ENCODE measurements at places on chromosomes 3 and 15.

DNA sequence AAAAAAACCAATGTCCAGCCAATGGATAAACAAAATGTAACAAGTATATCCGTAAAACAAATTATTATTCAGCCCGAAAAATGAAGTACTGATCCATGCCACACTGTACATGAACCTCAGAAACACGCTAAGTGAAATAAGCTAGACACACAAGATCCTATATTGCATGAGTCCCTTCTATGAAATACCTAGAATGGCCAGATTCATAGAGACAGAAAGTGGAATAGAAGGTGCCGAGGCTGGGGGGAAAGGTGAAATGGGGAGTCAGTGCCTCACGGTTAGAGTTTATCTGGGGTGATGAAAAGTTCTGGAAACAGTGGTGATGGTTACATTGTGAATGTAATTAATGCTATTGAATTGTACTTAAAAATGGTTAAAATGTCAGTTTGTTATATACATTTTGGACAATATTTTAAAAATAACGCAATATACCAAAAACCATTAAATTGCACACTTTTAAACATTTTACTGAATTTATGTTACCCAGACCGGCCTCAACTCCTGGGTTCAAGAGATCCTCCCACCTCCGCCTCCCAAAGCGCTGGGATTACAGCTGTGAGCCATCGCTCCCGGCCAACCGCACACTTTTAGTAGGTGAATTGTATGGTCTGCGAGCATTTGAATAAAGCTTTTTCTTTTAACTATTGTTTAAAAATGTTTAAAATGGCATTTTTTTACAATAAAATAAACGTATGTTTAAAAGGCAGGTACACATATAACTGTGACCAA lies 2.1 kb downstream of the RNF168 start:
- no peak for DNase-seq

DNA sequence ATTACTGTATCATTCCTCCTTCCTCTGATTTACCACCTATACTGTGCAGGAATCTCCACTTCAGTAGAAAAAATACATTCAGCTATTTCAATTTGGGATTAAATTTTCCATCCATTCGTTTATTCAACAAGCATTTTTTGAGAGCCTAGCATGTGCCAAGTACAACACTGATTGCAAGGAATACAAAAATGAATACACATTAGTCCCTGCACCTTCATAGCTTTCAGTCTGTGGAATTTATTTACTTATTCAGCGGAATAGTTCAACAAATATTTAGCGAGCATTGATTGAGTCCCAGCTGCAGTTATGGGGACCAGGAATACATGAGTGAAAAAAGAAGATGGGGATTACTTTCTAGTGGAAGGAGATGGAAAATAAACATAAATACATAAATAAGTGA lies 606.8 kb upstream of the TBL1XR1 start:
- no peak for DNase-seq

- no peak for DNase-seq
These were observed 29.6 kb downstream of the CHRD start for GRCh38 chr3:184409331-184409926.

GRCh38 chr15:66841953-66842681 lies 140.1 kb downstream of the SMAD6 start:
- DNase-seq: peak; percentile 89

GRCh38 chr3:24272875-24273274 lies 221.8 kb downstream of the THRB start:
- DNase-seq: no peak

DNA sequence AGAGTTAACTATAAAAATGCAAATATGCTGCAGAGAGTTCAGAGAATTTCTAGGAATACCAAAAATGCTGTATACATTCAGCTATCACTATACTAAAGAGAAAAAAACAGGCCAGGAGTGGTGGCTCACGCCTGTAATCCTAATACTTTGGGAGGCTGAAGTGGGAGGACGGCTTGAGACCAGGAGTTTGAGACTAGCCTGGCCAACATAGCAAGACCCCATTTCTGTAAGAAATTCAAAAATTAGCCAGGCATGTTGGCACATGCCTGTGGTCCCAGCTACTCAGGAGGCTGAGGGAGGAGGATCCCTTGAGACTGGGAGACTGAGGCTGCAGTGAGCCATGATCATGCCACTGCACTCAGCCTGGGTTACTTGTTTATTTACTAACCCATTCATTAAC lies 74.7 kb upstream of the SLC12A8 start:
- DNase-seq: no peak

DNA sequence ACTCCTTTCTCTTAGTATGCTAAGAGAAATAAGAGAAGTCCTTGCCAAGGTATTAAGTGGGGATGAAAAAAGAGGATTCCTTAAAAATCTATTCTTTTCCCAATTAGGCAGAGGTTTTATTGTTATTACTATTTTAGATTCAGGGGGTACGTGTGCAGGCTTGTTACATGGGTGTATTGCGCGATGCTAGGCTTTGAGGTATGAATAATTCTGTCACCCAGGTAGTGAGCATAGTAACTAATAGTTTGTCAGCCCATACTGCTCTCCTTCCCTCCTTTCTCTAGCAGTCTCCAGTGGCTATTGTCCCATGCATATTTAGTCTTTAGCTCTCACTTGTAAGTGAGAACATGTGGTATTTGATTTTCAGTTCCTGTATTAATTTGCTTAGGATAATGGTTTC lies 83.9 kb downstream of the LEKR1 start:
- no peak for DNase-seq

- DNase-seq: no peak
These were observed 92.0 kb downstream of the ATG7 start for GRCh38 chr3:11364181-11364580.

- DNase-seq: peak; percentile 15
These were observed 55.2 kb downstream of the HMG20A start for GRCh38 chr15:77475898-77476297.

DNA sequence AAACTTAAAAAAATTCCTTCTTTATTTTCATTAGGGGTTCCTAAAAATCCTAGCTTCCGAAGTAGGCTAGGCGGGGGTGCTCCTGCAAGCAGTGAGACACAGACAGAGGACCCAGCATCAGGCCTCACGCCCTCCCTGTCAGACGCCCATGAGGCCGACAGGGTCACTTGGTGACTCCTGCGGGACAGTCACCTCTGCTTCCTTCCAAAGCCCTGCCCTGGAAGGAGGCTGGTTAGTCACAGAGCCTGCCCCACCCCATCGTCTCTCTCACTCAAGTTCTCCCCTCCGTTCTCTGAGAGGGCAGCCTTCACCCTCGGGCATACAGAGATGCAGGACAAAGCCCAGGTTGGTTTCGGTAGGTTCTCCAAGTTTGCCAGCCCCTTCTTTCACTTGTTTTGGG lies 38.6 kb downstream of the EHD4 start:
- no peak for DNase-seq

DNA sequence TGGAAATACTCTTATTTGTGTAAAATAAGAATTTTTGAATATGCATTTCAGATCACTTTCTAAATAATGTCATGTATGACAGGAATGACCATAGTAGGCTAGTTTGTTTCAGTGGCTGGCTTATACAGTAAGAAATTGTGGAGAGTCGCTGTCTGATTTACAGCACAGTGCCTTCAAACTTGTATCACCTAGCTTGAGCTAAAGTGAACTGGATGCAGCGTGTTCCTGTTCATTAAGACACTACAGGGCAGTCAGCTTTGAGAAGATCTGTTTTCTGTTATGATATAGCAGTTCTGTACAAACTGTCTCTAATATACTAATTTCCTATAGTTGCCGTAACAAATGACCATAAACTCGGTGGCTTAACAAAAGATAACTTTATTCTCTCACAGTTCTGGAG lies 9.9 kb downstream of the CLDN16 start:
- DNase-seq: no peak

DNA sequence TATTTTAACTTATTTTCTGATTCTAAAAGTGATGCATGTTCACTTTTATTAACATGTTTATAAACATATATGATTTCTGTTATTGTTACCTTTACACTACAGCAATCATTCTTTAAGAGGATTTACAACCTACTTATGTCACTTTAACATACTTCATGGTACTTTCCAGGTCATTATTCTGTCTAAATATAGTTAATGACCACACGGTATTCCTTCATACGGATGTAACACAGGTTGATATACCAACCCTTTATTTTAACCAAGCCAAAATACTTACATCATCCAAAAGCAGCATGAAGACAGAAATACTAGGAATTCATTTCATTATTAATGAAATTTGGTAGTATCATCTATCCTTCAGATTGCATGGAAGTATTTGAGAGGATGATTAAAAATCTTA lies 18.6 kb downstream of the PIK3R4 start:
- no peak for DNase-seq

DNA sequence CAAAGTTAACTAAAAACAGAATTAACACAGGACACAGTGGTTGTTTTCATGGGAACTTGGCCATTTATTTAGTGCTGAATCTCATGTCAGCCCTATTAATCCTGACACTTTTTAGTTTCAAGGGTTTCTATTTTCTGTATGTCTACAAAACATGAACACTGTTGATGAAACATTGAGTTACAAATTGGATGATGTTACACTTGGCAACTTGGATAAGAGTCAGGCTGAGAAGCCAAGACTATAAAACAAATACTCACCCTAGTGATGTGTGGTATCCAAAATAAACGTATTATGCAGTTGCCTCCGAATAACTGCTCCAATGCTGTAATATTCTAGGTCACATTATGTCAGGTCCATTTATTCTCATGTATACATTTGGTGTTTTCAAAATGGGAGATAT lies 349.6 kb downstream of the ZIC1 start:
- no peak for DNase-seq
